ENCODE measurements at places on chromosomes 5 and 9.

DNA sequence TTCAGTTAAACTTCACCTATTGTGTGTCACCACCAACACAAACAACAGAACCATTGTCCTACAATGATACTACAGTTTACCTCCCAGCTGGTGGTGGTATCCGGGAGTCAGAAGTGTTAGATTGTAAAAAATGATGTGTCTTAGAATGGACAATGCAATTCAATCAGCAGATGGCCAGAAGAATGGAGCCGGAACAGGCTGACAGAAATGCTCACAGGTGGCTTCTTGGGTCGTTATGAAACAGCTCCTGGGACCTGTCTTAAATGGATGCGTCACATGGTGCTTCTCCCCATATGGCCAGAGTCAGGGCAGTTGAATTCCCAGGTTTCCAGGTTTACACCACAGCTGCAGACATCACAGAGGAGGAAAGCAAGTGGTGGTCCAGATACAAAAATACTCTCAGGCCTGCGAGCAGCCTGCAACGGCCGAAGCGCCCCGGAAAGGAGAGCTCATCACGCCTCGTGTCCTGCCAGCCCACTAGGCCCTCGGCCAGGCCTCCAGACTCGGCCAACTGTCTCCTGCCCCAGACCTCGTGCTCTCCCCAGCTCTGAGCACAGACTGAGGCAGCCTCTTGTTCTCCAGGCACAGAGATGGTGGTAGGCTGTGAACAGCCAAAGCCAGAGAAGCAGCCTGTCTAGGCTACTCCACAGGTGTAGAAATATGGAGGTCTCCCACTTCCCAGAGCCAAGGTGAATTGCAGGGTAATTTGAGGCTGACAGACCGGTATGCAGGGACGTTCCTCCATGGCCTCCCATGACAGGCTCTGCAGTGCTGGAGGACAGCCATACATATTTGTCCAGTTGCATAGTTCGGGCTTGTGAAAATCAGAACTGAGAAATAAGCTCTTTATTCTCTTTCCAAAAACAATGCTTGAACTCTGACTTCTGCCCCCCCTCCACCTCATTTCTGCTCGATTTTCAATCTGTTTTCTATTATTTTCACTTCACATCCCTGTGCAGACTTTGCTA, 98.5 kb upstream of the SPATA31C2 start:
- DNase-seq: no peak

DNA sequence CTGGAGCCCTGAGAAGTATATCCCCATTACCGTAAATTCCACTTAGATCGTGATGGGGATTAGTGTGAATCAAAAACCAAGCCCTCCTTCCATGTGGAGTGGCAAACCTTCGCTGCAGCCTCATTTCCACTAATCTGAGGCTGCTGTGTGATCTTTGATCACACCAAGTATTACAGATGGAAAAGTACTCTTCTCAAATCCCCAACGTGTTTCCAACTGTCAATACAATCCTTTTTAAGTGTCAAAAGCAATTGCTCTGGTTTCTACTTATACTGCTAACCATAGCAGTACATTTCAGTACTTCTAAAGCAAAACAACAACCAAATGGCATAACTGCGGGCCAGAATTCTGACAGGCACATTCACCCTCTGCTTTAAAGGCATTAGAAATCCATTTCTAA, 307.7 kb upstream of the ADAMTS16 start:
- no peak for DNase-seq

DNA sequence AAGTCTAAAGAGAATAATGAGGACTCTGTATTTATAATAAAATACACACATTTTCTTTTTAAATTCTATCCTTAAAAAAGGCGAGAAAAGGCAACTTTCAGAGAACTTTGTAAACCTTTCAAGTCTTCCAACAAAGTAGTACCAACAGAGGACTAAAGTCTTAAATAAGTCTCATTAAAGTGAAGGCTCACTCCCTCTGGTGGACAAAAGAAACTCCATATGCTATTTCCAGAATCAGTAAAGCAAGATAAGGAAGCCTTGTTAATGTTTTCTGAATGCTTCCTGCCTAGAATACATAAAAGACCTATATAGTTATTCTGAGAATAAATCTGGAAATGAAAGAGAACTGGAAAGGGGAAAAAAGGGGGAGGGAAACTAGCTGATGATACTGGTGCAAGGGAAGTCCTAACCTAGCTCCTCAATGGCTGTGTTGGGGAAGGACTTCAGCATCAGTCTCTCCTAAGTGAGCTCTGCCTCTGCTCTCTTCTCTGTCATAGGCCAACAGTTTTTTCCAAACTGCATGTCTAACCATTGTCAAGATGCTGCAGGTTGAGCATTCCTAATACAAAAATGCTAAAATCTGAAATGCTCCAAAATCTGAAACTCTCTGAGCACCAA, 7.2 kb downstream of the HMGCS1 start:
- no peak for DNase-seq

DNA sequence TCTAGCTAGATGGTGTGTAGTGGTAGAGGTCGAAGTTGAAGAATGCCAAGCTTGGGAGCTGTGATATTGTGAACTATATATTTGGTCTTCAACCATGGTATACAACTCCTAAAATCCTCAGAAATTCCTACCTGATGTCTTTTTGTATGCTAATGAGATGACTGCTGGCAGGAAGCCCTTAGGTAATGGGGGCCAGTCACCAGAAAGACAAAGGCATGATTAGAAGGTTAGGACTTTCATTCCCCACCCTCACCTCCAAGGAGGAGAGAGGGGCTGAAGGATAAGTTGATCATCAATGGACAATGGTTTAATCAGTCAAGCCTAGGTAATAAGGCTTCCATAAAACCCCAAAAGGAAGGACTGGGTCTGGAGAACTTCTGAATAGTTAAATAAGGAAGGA, 285.7 kb upstream of the POU5F2 start:
- DNase-seq: no peak

GRCh38 chr5:58759745-58760144, 176.9 kb downstream of the RAB3C start:
- DNase-seq: no peak

DNA sequence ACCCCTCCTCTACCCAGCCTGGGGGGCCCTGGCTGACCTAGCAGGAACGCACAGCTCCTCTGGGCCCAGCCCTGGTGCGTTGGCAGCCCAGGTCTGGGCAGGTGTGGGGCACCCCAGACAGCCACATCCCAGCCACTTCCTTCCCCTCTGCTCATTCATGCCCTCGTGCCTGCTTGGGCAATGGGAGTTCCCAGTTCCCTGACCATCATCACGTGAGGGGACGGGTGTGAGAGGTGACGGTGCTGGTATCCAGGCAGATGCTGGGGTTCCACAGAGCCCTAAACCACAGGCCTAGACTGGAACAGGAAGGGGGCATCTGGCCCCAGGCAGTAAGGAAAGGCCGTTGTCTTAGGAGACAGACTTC, 8.4 kb downstream of the RALGDS start:
- no peak for DNase-seq

GRCh38 chr5:143588933-143589662, 185.6 kb upstream of the NR3C1 start:
- no peak for DNase-seq

GRCh38 chr5:84696651-84697050, 312.0 kb upstream of the EDIL3 start:
- no peak for DNase-seq

DNA sequence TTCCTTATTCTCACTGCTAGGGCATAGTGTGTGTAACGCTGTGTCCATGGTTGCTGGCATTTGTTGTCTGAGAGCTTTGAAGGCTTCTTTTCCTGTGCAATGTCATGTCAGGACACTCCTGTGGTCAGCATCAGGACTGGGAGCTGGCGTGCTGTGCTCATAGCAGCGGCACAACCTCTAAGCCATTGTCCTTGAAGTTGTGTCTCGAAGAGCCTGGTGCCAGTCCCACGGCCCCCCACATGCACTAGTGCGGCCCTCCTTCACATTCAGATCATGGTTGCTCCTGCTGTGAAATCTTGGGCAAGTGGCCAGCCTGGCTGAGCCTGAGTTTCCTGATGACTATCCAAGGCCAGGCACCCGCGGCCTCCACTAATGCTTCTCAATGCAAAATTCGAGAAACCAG, 32.4 kb downstream of the PDZD2 start:
- DNase-seq: no peak

DNA sequence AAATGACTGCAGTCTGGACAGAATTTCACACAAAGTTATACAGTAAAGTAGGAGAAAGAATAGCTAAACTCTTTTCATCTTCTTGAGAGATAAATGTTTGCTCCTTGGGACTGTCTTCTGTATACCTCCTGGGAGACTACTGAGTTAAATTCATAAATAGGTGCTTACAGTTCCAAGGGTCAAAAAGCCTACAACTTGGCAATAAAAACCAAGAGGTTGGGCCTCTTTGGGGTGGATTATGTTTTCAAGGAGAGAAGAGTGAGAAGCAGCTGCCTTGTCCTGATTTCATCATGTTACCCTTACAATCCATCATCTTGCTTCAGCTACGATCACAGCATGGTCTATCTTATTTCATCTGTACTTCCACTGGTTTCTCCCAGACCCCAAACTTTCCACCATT, 213.2 kb upstream of the RPS23 start:
- no peak for DNase-seq

GRCh38 chr5:16492398-16493140, 27.0 kb upstream of the ZNF622 start:
- no peak for DNase-seq

GRCh38 chr5:1041225-1042143, 32.9 kb downstream of the NKD2 start:
- no peak for DNase-seq

DNA sequence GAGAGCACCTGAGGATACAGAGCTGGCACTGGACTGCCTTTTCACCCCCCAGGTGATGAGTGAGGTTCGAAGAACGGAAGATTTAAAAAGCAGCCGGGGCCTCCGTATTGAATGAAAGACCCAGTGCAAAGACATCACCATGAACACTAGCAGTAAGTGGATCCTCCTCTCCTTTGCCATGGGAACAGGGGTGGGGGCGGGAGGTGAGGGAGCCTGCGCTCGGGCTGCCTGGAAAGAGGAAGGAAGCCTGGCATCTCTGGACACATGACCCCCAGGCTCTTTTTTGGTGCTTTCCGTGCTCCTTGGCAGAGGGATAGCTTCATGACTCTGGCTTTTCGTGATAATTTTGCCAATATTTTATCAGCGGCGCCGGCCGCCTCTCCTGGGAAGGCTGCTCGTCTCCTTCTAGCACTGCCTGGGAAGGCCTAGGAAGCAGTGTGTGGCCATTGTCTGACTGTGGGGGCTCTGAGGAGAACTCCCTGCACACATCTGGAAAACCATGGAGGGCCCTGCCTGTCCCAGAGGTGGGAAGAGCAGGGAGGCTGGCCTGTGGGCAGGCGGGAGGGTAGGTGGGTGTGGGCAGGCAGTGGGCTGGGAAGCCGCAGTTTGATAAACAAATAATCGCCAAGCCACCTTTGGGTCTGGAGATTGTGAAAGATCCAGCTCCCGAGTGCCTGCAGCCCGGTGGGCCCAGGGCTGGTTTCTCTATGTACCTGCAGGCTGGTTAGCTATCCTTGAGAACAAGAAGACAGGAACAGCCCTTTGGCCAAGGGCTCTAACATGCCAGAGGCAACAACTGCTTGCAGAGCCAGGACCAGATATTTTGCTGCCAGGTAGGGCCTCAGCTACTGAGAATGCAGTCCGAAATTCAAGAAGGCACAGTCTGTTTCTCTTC, 911 bp downstream of the ABLIM3 start:
- no peak for DNase-seq

GRCh38 chr5:132841305-132841704, 10.9 kb upstream of the SHROOM1 start:
- DNase-seq: no peak

DNA sequence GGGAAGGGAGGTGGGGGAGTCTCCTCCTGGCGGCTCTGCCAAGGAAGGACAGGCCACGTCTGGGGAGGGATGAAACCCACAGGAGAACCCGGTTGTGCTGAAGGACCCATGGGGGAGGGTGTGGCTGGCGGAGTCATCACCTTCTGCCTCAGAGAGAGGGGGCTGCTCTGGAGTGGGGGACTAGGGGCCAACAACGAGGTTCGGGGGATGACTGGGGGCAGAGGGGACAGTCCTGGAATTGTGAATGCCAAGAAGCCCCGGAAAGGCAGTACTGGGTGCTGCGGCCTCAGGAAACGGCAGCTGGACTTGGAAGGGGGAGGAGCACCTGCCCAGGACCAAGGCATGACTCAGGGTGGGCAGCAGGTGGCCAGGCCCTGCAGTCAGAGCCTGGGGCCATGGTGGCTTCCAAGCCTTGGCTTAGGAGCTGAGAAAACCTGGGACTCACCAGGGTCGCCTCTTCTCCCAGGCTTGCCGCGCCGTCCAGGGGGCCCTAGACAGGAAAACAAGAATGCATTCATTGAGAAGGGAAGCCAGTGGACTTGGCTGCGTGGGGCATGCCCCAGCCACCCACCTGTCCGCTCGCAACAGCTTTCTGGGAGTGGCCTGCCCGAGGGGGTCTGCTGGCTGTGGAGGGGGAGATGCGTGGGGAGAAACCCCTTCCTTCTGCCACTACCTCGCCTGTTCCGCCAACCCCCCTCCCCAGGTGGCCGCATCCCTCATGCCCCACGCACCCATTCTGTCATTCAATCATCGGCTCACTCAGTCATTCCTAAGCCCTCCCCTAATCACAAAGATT, 74.0 kb upstream of the PHYKPL start:
- DNase-seq: no peak

GRCh38 chr5:35089334-35090314, 41.9 kb upstream of the AGXT2 start:
- peak; percentile 53 for DNase-seq

- no peak for DNase-seq
Observed at GRCh38 chr5:59559847-59560246, 333.7 kb downstream of the PDE4D start.

Data from stimulated activated CD4-positive, alpha-beta T cell treated with anti-CD3 and anti-CD28 coated beads, Interleukin-12 subunit alpha, Interleukin-12 subunit beta, amount 100 ng/mL, for 4 hours (primary cell).